ENCODE measurements at places on chromosomes 1 and 21.

- DNase-seq = no peak
These were observed 1.0 kb downstream of the GATAD2B start for GRCh38 chr1:153921803-153922075.

DNA sequence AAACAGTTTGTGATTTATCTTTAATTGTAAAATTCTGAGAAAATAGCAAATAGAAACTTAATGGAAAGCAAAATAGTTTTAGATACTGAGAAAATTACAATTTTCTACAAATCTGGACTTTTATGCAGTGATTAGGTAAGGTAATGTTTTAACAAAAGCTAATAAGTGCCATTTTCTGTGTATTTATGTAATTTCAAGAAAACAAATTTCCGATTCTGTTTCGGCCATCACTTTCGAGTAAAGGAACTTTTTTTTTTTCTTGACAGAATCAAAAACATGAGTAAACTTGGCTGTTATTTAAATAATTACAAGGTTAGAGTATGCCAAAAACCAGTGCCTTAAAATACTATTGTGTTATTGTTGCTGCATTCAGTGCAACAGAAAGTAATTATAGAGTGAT lies 280.4 kb upstream of the C1orf105 start:
- DNase-seq = no peak

DNA sequence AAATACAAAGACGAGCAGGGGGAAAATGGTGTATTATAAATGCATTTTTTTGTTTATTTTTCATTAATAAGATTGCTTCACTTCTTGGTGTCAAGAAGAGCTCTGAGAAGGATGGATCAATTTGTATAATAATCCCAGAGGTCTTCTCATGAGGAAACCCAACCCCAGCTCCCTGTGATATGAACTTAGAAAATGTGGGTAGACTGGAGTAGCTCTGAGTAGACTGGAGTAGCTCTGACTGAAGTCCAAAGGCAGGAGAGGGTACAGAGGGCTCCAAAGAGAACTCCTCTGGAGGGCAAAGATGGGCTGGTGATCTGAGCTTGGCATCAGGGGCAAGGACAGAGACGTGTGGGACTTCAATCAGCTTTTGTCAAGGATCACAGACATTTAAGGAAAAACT lies 21.4 kb downstream of the CDCP2 start:
- no peak for DNase-seq

DNA sequence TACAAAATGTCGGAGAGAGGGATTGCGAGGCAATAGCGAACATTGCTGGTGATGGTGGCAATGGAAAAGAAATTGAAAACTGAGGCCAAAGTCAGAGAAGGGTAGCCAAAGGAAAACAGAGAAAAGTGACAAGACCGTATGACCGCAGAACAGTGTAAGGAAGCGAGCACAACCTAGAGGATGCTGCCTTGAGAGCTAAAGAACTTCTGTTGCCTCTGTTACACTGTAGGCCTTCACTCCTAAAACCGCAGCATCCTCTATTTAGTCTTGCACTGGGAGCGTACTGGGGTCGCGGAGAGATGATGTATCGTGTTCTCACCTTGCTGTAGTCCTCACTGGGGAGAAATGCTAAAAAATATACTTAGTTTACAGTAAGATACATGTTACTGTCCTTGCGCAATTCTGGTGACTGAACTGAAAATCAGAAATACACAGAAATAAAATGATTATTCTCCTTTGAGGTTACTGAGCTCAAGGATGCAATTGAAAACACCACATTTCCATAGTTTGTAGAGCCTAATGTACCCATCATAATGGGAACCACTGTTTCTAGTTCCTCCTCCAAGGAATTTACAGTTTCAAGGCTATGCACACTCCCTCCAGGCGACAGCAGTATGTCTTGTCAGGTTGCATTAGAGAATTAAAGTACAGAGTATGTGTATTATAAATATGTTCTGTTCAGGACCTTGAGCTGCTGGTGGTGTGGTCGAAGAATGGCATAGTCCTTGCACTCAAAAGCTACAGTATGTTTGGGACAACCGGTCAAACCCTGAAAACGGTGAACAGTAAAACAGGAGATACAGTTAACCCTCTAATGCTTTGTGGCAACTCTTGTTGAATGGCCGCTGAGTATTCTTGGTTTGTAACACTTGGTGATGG lies 1.3 kb downstream of the NEK7 start:
- DNase-seq = no peak

GRCh38 chr1:191134796-191135195 lies 657.1 kb upstream of the BRINP3 start:
- DNase-seq = no peak

GRCh38 chr1:1169429-1170214 lies 4.1 kb upstream of the TTLL10 start:
- DNase-seq = no peak

GRCh38 chr1:55833529-55834091 lies 618.4 kb upstream of the USP24 start:
- DNase-seq = peak; percentile 64

GRCh38 chr1:22778862-22779520 lies 68.4 kb downstream of the EPHB2 start:
- no peak for DNase-seq

DNA sequence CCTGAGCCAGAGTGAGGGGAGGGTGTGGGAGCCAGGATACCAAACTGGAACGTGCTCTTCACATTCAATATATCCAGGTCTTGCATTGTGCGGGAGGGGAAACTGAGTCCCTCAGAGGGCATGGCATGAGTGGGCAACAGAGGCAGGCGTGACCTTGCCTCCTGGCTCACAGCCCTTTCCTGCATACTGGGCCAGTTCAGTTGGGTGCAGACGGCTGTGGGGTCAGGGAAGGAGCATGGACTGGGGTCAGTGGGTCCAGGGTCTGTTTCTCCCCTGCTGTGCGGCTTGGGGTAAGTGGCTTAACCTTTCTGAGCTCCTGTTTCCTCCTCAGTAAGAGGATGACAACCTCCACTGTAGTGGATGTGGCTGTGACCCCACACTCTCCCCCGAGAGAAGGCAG lies 16.6 kb downstream of the SERINC2 start:
- no peak for DNase-seq

DNA sequence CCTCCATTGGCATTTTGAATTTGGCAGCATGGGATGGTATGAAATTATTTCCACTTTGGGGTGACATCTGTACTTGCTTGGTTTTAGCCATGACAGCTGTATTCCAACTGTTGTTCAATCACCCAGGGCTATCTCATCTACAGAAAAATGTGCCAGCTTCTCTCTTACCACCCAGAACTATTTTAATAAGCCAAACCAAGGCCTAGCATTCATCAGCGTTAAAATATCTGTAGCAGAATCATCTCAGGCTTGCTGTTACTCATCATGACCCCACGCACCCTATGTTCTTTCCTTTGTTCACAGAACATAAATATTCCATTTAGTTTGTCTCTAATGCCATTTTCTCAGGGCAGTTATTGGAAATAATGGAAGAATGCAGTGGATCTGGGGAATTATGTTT lies 49.8 kb downstream of the GIPC2 start:
- DNase-seq = peak; percentile 72

DNA sequence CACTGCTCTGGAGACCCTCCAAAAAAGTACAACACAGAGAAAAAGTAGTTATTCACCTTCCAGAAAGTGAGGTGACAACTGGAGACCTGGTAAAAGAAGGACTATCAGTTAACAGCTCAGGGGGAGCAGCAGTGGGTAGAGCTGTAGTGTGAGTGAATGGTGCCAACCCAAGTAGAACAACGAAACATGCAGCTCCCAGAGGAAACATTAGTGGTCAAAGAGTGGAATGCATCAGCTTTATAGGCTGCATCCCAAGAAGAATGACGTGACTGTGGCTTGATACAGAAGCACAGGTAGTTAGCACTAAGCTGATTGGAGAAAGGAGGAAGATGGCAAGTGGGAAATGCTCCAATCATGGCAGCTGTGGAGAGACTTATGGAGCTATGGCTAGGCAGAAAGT lies 275.7 kb upstream of the CAMK1G start:
- no peak for DNase-seq

DNA sequence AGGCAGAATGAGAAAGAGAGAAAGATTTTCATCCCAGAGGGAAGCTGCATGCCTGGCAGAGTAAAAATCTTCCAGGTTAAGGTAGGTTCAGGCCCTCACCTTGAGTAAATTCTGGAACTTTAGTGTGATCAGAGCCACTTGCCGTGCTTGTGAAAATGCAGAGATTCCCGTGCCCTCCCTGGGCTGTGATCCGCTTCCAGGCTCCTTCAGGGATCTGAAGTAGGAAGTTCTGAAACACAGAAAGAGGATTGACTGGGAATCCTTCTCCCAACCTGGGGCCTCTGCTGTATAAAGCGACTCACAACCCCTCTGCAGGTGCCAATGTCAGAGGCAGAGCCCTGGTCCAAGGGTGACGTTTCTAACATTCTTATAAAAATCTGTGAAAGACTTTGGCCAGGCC lies 26.6 kb downstream of the NUAK2 start:
- no peak for DNase-seq

DNA sequence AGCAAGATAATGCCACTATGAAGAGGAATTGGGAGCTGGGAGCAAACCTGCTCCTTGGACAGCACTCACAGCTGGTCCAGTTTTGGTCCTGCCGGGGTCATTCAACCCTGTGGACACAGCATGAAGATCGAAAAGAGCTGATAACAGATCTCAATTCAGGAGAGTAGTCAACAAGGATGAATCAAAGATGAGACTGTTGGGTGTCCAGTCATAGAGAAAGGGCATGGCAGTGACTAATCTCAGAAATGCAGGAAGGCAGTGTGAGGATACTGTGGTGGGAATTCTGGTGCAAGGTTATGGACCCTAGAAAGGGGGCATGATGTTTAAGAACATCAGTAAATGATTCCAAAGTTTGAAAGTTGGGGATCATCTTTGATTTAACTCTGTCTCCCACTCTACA lies 261.4 kb upstream of the ZP4 start:
- DNase-seq = no peak

DNA sequence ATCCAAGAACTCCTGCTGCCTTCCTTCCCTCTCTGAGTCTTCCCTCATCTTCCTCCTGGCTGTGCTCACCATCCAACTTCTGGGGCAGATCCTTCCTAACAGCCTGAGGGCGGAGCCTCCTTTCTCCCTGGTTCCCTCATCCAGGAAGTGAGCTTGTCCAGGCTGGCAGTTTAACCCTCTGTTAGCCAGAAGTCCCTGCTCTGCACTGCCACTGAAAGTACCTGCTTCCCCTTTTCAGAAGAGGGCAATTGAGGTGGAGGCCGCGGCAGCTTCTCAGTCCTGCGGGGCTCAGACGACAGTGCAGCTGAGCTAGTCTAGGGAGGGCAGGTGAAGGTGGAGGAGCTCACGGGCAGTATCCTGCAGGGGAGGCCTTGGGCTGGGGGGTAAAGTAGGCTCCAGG lies 149.1 kb downstream of the FCRL5 start:
- DNase-seq = no peak
